ENCODE measurements at places on chromosomes 11 and 22. TPM values are rescaled to one million over a fixed set of nuclear protein-coding genes. Genes with fewer than 3 reads are reported as not detected.

DNA sequence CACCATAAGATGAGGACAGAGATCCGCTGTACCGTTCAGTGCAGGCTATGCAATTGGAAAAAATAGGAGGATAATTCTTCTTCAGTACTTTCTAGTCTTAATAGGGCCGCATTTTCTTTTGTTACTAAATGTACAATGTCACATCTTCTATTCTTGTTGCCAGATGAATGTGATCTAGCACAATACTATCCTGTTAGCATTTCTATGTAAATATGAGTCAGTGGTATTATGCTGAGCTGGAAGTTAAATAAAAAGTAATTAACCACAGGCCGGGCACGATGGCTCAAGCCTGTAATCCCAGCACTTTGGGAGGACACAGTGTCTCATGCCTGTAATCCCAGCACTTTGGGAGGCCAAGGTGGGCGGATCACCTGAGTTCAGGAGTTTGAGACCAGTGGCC is 24.4 kb upstream of the BIRC3 start:
- DNase-seq, result no peak

DNA sequence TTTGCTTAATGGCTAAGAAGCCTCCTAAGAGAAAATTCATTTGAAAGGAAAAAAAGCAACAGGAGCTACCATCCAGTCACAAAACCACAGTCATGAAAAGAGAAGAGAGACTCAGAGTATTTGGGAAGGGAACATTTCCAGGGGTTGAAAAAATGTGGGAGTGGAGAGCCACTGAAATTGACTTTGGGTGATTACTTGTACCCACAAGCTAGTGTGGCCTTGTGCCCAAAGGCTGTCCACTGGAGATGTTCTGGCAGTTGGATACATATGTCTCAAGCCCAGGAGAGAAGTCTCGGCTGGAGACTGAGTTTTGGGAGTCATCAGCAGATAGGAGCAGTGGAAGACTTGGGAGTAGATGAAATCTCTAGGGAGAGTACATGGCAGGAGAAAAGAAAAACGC is 3.2 kb upstream of the APOA5 start:
- no peak for DNase-seq

DNA sequence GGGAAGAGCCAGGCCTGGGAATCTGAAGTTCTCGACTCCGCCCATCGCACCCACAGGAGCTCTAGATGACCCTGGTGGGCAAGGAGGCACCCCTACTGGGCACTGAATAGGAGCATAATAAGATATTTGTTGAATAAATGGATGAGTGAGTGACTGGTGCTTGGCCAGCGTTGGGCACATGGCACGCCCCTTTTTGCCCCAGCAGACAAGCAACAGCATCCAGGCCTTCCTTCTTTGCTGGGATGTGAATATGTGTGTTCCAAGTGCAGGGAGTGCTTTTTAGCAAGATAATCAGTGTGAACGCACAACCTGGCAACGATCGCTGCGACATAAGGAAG is 443 bp upstream of the CELF1 start:
- DNase-seq, result no peak

Gene TRIM48
- total RNA-seq, result not detected

DNA sequence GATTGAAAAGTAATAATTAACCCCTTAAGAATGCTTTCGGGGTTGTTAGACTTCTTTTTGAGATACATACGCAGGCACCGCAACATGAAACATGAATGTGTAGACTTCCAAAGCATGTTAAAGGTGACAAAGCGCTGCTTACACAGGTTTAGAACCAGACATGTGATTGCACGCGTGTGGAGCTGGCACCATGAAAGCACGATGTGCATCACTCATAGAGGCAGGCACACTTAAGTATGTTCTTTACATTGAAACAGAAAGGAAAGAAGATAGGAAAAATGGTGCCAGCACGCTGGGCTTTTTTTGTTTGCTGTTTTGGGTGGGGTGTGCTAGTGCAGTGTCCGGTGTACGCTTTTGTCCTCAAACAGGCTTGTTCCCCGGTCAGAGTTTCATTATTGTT is 83.6 kb upstream of the PPARA start:
- DNase-seq, result no peak

DNA sequence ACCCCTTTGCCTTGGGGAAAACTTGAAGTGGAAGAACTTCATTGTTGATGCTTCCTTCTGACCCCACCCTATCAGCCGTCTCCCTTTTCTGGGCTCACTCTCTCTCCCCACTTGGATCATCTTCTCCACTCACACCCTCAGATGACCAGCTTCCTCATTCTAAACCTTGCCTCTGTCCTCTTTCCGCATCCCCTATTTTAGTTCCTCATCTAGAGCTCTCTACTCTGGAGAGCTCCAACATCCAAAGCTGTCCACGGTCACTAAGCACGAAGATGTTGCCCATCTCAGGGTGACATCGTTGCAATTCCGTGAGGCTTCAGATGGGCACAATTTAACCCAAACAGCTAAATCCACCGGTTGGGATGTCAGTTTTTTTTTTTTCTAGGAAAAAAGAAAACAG is 31.6 kb upstream of the ME3 start:
- DNase-seq, result no peak

DNA sequence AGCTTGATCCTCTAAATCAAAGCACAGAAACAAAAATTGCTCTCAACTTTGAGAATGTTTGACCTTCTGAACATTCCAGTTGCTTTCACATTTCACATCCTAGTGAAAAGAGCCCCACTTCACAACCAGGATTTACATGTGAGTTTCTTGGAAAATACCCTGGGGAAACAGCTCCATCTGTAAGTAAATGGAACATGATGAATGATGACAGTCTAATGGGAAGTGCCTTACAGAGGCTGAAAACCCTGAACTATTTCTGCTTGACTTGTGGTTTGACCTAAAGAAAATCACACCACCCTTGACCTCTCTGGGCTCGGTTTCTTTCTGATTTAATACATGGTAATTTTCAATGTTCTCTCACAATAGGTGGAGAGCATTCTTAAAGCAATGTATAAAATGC is 499.4 kb upstream of the API5 start:
- DNase-seq, result no peak

Gene TMEM151A
- not detected for total RNA-seq

DNA sequence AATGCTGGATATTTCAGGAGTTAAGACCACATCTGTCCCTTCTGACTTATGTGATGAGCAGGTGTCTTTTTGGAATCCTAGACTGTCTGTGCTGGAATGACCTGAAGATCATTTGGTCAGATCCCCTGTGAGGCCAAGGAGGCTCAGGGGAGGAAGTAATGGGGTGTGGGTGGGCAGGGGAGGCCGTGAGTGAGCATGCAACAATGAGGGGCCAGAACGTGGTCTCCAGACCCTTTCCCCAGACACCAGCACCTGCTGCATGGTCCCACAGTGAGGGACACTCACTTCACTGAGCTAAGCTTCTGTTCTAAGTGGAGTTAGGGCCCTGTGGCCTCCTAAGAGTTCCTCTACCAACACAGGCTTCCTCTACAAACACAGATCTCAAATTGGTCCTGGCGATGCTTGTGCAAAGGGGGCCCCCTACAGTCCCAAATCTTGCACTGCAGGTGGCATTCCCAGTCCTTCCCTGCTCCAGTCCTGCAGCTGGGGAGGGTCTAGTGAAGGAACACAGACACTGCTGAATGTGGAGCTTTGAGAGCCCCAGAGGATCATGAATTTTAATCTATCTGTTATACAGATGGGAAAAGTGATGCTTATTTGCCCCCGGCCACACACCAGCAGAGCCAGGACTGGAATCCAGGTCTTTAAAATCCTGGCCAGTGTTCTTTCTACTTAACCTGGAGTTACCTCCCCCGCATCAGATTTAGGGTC is 7.4 kb downstream of the USP2 start:
- no peak for DNase-seq

Gene PANX3
- total RNA-seq, result not detected

Gene KCNE3
- total RNA-seq, result 0.85 TPM

Gene FGF3
- not detected for total RNA-seq

DNA sequence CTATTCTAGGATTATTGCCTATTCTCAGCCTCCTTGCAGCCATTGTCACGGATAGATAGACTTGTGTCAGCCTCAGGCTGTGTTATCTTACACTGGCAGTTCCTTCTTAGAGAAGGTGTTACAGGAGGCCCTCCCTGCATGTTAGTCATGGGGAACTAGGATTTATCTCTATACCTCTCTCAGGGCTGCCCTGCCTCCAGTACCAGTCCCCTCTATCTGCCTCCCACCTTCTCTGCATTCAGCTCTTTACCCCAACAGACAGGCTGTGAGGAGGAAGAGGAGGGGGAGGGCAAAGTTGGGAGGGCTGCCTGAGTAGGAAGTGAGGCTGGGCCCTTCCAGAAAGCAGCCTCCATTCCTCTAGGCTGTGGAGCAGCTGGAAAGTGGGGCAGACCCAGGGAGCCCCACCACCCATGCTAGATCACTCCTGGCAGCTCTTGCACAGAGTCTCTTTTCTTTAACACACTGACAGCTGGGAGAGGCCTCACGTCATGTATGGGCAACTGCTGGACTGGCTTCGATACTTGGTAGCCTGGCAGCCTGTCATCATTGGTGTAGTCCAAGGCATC is 2.9 kb upstream of the IL18BP start:
- no peak for DNase-seq

Gene SCGB1D2
- total RNA-seq, result not detected

- no peak for DNase-seq
These were observed 6.1 kb downstream of the THY1 start for GRCh38 chr11:119416606-119417580.

- no peak for DNase-seq
These were observed 353.6 kb upstream of the FAT3 start for GRCh38 chr11:91871048-91871447.

Gene A4GALT
- 11.4 TPM for total RNA-seq

DNA sequence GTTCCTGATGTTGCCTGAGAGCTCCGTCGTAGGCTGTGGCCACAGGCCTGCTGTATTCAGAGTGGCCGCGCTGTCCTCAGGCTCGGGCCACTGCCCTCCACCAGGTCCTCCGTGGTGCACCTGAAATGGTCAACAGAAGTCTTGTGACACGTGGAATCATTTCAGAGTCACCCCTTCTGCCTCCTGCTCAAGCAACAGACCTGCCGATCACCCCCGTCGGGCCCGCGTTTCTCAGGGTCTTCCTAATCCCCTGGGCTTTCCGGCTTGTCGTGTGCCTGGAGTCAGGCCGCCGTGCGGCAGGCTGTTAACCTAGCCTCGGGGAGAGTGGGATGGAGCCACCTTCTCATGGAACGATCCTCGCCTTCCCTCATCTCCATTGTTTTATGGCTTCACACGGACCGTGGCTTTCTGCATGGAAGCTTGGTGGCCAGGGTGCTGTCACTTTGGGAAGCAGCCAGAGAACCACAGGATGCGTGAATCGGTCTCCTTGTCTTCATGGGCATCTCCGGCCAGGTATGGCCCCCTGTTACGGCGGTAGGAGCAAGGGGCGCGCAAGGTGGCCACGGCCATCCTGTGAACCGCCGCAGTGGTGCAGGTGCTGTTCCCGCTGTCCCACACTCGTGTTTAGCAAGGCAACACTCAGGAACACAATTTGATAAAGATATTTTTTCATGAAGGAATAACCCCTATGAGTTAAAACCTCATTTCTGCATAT is 24.1 kb downstream of the NADSYN1 start:
- no peak for DNase-seq

Gene XPNPEP3
- 6.6 TPM for total RNA-seq

Gene FAT3
- 1.4 TPM for total RNA-seq

Gene ZNF143
- 38.3 TPM for total RNA-seq

DNA sequence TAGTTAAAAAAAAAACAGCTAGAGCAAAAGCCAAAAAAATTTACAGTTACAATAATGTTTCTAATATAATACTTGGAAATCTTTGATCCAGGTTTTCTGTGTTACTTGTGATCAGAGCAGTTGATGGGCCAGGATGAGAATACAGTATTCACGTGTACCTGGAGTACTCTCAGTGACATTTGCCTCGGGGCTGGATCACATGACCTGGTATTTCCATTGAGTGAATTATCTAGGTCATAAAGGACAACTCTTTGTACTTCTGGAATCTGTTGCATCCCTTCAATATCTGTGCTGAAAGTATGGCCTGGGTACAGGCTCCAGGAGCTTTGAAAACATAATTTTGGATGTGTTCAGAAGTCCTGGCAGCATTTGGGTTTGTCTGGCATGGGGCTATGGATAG is 93.5 kb downstream of the GRAMD1B start:
- no peak for DNase-seq

- DNase-seq, result no peak
These were observed 12.3 kb upstream of the CABP2 start for GRCh38 chr11:67535561-67535960.

GRCh38 chr11:2131371-2132236 is 7.6 kb downstream of the IGF2 start:
- DNase-seq, result no peak

- no peak for DNase-seq
These were observed 31.9 kb downstream of the PPP2R1B start for GRCh38 chr11:111734101-111734953.

Gene DMC1
- total RNA-seq, result not detected

Gene TMX2
- 29.1 TPM for total RNA-seq

DNA sequence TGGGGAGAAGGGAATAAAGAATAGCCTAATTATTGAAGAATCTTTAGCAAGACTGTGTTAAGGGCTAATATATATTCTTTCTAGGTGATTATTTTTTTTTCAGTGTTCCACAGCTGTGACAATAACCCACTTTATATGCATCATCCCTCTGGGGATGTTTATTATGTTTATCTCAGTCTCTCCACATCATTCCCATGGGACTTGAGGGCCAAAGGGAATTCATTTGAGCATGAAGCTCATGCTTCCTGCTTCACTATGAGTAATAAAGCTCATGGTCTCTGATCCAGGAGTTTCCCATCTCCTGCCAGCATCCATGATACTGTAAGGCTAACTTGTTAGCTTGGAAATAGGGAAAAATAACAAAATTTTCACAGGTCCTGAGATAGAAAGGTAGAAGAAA is 1888.4 kb downstream of the LRRC4C start:
- DNase-seq, result no peak

Gene BLID
- total RNA-seq, result not detected

DNA sequence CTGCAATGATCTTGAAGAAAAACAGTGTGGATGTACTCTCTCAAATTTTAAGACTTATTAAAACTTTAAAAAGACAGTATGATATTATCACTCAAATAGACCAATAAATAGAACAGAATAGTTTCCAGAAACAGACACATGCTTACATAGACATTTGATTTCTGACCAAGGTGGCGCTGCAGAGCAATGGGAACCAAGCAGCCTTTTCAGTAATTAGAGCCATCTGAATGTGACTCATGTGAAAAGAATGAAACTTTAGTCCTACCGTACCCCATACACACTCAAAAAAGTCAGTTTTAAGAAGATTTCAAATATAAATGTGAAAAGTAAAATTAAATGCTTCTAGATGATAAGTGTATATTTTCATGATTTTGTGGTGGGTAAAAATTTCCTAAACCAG is 74.2 kb upstream of the MS4A8 start:
- DNase-seq, result no peak
